Esophagus squamous epithelium (tissue), 5 donors: ENCODE measurements at places on chromosomes 3 and 15.

GRCh38 chr15:49331951-49332350, 91.1 kb upstream of the FGF7 start:
- no peaks in the 10 kb centered on the region for H3K36me3 ChIP-seq
- H3K27me3 ChIP-seq = no peaks in the 10 kb centered on the region
- H3K4me3 ChIP-seq = no peak overlapping the region
- DNase-seq = no peak

DNA sequence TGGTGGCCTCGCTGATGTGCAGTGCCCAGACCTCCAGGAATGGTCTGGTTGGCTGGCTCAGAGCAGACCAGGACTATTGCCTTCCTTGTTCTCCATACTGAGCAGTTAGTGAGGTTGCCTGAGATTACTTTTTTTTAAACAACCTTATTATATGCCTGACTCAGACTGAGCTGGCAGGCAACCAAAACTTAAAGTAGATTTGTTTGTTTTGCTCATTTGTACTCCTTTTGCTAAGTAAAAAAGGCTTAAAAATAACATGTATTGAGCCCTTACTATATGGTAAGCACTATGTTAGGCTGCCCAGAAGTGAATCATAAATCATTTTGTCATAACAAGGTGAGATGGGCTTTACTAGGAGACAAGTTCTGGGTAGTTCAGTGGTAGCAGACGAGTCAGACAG, 92.4 kb downstream of the GHSR start:
- H3K36me3 ChIP-seq = no peaks in the 10 kb centered on the region
- H3K27me3 ChIP-seq = no peaks in the 10 kb centered on the region
- H3K4me1 ChIP-seq = peaks cover 5% of the 10 kb centered on the region

DNA sequence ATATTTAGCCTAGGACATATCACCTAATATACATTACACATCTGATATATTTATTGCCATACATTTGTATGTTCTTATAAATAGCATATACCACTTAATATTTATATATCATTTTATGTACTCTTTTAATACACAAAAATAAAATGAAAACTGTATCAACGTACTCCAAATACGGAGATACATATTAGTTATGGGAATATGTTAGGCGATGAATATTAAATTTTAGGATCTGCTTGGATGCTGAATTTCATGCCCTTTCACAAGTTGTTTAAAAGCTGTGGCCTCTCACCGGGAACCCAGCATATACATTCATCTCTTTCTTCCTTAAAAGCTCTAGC, 50.6 kb downstream of the ZIC4 start:
- no peak overlapping the region for H3K27ac ChIP-seq
- DNase-seq = no peak
- no peak overlapping the region for H3K4me3 ChIP-seq
- H3K4me1 ChIP-seq = no peaks in the 10 kb centered on the region
- H3K36me3 ChIP-seq = no peaks in the 10 kb centered on the region
- H3K27me3 ChIP-seq = peaks cover 5% of the 10 kb centered on the region

DNA sequence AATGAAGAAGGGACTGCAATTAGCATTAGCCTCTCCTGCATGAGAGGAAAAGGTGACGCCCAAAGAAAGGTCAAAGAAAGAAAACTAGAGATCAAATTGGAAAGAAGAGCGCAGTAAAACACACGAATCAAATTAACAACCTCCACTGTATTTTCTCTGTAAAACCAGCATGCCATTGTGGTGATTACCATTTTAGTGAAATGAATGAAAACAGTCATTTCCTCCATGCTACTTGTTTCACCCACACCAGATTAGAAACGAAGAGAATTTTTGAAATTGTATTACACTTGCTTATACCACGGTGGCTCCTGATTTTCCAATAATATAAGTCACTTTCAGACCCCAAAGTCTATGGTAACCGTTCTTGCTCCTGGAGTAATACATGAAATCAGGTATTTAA, 71.6 kb downstream of the SUMF1 start:
- no peak for DNase-seq
- no peak overlapping the region for H3K4me3 ChIP-seq
- H3K4me1 ChIP-seq = no peaks in the 10 kb centered on the region
- H3K27me3 ChIP-seq = no peaks in the 10 kb centered on the region
- H3K36me3 ChIP-seq = no peaks in the 10 kb centered on the region
- H3K27ac ChIP-seq = no peak overlapping the region

- no peak overlapping the region for H3K27ac ChIP-seq
- no peak for DNase-seq
- H3K4me1 ChIP-seq = peaks cover 67% of the 10 kb centered on the region
These were observed 27.7 kb downstream of the ABTB1 start for GRCh38 chr3:127700406-127700805.

- no peaks in the 10 kb centered on the region for H3K27me3 ChIP-seq
- no peak overlapping the region for H3K27ac ChIP-seq
- no peaks in the 10 kb centered on the region for H3K4me1 ChIP-seq
- no peak for DNase-seq
- no peaks in the 10 kb centered on the region for H3K36me3 ChIP-seq
These were observed 126.1 kb upstream of the TNIK start for GRCh38 chr3:171586274-171586673.

DNA sequence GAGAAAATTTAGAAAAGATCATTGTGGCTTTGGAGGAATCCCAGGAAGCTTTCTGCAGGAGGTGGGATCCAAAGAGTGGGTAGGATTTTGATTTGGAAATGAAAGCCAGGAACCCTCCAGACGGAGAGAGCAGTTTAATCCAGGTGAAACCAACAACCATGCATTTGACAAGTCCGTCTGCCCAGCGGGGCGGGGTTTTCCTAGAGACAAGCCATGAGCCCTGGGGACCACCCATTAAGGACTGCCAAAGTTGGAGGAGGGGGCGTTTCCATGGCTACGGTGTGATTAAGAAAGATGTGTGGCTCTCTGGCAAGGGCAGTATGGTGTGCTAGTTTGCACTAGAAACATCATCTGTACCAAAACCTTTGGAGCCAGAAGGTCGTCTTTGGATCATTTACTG, 53.4 kb downstream of the SRGAP3 start:
- no peaks in the 10 kb centered on the region for H3K36me3 ChIP-seq
- no peak overlapping the region for H3K4me3 ChIP-seq
- H3K4me1 ChIP-seq = no peaks in the 10 kb centered on the region
- H3K27me3 ChIP-seq = no peaks in the 10 kb centered on the region
- no peak overlapping the region for H3K27ac ChIP-seq
- no peak for DNase-seq

- H3K36me3 ChIP-seq = no peaks in the 10 kb centered on the region
- H3K27me3 ChIP-seq = no peaks in the 10 kb centered on the region
- no peaks in the 10 kb centered on the region for H3K4me1 ChIP-seq
- DNase-seq = no peak
- no peak overlapping the region for H3K4me3 ChIP-seq
- no peak overlapping the region for H3K27ac ChIP-seq
These were observed 103.0 kb downstream of the SUCNR1 start for GRCh38 chr3:151976211-151977050.

DNA sequence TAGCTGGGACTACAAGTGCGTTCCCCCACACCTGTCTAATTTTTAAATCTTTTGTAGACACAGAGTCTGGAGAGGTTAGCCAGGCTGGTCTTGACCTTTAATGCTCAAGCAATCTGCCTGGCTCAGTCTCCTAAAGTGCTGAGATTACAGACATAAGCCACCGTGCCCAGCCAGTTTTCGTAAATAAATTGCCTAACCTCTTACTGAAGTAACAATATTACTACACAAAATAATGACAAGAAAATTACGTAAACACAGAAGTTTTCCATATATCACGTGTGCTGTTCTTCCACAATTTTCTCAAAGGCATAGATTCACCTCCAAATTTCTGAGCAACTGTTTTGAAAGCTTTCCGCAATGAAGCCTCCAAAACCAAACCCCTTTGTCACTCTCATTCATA, 58.1 kb upstream of the PROK2 start:
- H3K4me1 ChIP-seq = no peaks in the 10 kb centered on the region
- no peak overlapping the region for H3K27ac ChIP-seq
- no peaks in the 10 kb centered on the region for H3K36me3 ChIP-seq
- no peaks in the 10 kb centered on the region for H3K27me3 ChIP-seq
- H3K4me3 ChIP-seq = no peak overlapping the region

- H3K4me1 ChIP-seq = no peaks in the 10 kb centered on the region
- H3K27me3 ChIP-seq = no peaks in the 10 kb centered on the region
- no peak for DNase-seq
- no peaks in the 10 kb centered on the region for H3K36me3 ChIP-seq
These were observed 43.2 kb downstream of the SCAPER start for GRCh38 chr15:76861815-76862397.
